Left renal pelvis (tissue), 4 donors: ENCODE measurements at places on chromosomes 1 and 21.

DNA sequence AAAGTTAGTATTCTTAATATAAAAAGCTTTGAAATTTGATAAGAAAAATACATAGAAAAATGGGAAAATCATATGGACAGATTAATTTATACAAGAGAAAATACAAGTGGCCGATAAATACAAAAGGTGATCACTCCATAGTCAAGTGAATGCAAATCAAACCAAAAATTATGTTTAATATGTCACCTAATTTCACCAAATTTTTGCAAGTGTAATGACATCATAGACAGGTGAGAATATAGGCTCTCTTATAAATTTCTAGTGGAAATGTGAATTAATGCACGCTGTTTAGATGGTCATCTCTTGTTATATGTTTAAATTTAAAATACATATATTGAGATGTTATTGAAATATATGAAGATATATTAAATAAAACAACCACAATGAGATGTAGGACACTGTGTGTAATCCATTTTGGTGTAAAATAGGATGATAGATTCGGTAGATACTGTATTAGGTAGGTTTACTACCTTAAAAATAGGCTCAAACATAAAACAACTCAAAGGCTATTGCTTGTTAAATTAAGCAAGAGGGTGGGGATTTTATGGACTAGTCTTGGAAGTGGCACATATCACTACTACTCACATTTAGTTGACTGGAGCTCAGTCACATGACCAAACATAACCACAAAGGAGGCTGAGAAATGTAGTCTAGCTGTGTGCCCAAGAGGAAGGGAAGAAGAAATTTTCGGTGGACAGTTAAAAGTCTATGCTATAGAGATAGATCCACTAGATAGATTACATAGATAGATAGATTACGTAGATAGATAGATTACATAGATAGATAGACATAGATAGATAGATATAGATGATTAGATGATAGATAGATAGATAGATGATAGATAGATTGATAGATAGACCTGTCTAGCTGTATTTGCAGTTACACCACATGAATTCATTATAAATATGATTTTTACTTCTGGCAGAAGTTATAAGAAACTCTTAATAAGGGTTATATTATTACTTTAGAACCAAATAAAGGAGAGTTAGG is 9.2 kb downstream of the INSL5 start:
- no peak for DNase-seq

DNA sequence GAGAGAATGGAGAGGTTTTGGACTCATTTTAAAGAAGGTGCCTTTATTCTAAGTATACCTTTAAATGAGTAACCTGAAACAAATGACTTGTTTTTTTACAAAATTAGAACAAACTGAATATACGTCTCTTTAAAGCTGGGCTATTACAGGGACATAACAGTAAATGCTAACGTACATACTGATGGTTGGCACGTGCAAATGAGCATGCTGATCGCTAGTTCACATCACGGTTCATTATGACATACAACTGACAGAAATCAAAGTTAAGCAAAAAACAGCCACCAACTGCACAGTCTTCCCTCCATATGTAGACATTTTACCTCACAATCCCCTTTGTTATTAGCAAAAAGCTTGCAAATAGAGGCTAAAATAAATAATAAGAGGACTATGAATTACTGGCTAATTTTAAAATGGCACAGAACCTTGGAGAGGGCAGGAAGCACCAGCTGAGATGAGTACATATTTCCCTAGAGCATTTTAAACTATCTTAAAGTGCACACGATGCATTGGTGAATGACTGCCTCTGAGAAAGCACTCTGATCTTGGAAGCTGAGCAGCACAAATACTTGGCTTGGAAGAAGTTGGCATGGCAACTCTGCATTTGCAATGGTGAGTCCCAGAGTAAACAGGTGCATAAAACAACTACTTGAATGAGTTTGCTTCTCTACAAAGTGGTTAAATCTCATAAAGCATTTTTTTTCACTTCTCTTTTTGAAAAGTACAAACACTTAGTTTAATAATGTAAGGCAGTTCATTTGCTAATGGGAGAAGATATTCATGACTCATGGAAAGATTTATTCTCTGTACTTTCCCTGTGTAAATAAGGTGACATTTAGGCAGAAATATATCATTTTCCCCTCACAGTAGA is 204.7 kb downstream of the LHX8 start:
- DNase-seq, result no peak

DNA sequence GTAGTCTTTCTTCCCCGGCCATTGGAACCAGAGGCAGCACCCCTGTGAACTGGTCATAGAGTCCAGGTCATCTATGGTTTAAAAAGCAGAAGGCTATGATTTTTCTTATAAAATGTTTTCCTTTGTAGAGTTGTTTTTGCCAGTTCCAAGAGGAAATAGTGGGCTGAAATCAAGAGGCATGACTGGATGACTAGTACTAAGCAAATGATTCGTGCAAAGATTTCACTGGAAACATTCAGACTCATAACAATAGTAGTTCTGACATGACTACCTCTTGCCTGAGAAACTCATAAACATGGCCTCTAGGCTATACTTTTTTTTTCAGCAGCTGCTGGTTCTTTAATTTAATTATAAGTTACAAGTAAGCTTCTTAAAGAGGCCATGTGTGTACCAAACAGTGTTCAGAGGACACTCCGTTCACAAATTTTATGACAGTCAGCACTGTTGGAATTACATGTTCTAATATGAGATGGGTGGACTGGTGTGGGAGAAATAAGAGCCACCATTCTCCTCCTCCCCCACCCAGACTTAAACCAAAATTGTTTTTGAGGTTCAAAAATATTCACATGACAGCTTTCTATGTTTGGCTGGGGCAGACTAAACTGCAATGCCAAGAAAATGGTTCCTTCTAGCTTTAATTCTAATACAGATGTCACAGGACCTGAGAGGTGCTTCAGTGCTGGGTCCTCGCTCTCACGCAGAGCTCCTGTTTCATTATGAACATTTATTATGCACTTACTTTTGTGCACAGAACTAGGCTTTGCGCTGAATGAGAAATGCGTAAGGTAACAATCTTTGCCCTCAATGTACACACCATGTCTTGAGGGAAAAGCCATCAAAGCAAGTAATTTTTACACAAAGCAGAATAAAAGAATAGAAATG is 147.5 kb downstream of the ZC3H11B start:
- no peak for DNase-seq

- DNase-seq, result no peak
Observed at GRCh38 chr1:86741947-86742572, 37.7 kb downstream of the SH3GLB1 start.

GRCh38 chr1:240245629-240246020 is 153.9 kb downstream of the FMN2 start:
- DNase-seq, result no peak

DNA sequence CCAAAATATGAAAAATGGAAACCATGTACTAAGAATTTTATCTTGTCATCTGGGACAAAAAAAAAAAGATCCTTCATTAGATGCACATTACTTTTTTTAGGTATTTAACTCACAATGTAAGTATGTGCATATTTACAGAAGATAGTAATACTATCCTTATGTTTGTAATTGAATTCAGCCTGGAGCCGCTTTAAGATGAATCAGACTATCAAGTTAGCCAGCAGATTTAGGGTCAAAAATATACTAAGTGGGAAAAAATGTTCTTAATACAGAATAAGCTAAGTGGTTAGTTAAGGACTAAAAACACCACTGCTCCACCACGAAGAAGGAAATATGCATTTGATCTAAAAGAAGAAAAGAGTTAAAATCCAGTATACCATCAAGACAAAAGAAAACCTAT is 49.1 kb downstream of the DSCAM start:
- DNase-seq, result no peak

DNA sequence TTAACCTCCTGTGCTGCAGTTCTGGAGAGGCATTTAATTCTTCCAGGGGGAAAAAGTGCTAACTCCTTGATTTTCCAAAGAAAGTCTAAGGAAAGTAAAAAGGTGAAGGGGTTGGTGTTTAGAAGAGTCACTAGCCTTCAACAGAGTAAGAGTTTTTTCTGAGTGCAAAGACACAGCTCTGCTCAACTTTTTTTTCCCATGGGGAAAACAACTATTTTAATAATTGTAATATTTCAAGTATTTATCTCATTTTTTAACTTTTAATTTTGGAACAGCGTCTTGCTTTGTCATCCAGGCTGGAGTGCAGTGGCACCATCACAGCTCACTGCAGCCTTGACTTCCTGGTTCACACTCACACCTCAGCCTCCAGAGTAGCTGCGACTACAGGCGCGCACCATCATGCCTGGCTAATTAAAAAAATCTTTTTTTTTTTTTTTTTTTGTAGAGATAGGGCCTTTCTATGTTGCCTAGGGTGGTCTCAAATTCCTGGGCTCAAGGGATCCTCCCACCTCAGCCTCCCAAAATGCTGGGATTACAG is 202.6 kb downstream of the APP start:
- DNase-seq, result no peak

- DNase-seq, result peak; percentile 9
Observed at GRCh38 chr1:221634606-221635005, 107.3 kb downstream of the DUSP10 start.

DNA sequence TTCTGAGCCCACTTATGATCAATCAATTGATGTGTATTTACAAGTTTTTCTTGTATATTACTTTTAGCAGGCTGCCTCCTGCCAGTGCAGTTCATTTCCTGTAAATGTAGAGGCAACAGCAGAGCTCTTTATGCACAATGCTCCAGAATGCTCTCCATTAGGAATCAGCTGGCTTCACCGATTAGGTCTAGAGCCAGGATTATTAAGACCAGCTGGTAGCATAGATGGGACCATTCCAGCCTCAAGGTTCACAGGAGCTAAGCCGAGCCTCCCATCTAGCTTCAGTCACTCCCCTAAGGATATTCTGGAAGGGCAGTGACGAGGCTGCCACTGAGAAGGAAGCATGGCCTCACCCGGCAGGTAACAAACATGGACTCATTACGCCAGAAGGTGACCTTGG is 36.8 kb downstream of the DHRS3 start:
- DNase-seq, result no peak

GRCh38 chr1:165047994-165048393 is 308.5 kb downstream of the LMX1A start:
- no peak for DNase-seq

- no peak for DNase-seq
Observed at GRCh38 chr1:166975361-166976129, at the start of gene ILDR2. Gene ILDR2 (minus strand): TSS chr1:166975540. CDS start chr1:166975268, 272 bp downstream.

GRCh38 chr21:36038701-36039497 is 21.4 kb downstream of the SETD4 start:
- DNase-seq, result no peak

GRCh38 chr1:71788113-71788512 is 494.2 kb downstream of the NEGR1 start:
- DNase-seq, result no peak

DNA sequence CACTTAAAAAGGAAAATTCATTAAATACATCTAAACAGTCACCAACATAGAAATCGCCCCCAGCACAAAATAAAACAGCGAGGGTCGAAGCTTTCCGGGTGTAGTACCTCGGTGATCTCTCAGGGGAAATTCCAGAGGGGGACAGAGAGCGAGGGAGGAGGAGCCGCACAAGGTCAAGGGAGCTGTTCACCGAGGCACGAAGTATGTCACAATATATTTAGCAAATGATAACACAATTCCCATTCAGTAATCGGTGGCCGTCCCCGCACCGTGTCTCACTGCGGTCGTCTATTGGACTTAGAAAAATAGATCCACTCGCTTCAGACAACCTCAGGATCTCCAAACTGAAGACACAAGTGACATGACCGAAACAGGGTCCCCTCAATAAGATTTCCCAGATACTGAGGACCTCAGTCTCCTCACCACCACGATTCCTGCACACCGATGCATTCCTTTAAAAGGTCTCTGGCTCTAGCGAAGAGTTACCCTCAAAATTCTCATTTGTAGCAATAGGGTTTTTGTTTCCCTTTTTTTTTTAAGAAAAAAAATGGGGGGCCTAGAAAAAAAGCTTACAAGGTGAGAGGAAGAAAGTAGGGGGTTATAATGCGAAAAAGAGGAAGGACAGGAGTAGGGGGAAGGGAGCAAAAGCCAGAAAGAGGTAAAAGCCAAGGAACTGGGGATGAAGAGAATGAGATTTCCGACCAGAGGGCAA is 1.1 kb downstream of the LPGAT1 start:
- DNase-seq, result no peak

GRCh38 chr1:17239420-17239819 is 9.5 kb upstream of the PADI3 start:
- DNase-seq, result peak; percentile 66

GRCh38 chr1:232404981-232405731 is 224.8 kb downstream of the SIPA1L2 start:
- DNase-seq, result no peak

- no peak for DNase-seq
Observed at GRCh38 chr21:37631319-37632117, 264.9 kb downstream of the DYRK1A start.

DNA sequence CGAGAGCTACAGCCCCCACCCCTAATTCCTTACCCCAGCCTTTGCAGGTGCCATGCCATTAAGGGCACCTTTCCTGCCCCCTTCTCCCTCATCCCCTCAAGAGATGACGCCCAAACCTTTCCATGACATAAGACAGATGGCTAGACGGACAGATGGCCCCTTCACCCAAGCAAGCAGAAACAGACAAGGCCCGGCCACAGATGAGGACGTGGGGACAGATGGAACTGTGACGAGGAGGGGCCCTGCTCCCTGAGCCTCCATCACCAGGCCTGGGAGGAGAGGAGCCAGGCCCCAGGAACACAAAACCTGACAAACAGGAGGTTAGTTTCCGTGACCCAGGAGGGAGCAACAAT is 24.7 kb upstream of the PEF1 start:
- DNase-seq, result no peak

- DNase-seq, result no peak
Observed at GRCh38 chr21:33069994-33070743, at the start of gene OLIG1. Gene OLIG1 (plus strand): TSS chr21:33070141. CDS start chr21:33070247, 106 bp downstream.

GRCh38 chr21:16580661-16581060 is 850.9 kb downstream of the USP25 start:
- DNase-seq, result no peak

- no peak for DNase-seq
Observed at GRCh38 chr1:203117611-203118575, 9.6 kb upstream of the ADORA1 start.

DNA sequence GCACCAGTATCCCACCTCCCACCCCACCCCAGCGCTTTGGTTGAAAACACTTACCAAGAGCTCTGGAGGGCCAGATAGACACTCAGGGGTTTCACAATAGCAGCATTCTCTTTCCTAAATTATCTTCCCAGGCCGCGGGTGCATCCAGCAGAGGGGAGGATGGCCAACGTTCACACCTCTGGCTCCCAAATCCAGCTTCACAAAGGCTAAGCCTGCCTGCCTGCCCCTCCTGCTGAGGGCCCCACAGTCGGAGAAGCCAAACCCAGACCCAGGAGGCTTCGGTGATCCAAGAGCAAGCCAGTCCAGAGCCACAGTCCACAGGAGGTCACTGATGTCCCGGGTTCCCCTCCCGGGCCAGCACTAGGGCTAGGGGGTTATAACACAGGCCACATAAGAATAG is 231.9 kb downstream of the TRABD2B start:
- no peak for DNase-seq

GRCh38 chr1:179753061-179753460 is 10.0 kb downstream of the FAM163A start:
- no peak for DNase-seq

GRCh38 chr1:192506741-192507155 is 68.8 kb upstream of the RGS1 start:
- no peak for DNase-seq
